AG04449 (cell line): ENCODE measurements at places on chromosomes 3 and 15.

GRCh38 chr15:101025896-101026631 is 106.9 kb downstream of the LRRK1 start:
- DNase-seq = no peak

DNA sequence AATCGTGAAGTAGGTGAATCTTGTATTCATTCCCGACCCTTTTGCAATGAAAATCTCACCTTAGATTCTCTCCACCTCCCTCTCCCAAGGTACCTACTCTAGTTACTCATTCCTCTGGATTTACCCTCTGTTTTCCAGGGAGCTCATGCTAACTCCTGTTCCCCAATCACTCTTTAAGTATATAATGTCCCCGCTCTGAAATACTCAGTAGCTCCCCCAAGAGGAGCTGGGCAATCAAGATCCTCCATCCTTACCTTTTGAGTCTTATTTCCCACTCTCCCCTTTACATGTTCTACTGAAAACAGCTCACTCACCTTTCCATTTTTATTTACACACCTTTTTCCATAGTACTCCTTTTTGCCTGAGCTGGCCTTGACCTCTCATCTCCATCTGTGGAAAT is 599.9 kb downstream of the RBMS3 start:
- no peak for DNase-seq

DNA sequence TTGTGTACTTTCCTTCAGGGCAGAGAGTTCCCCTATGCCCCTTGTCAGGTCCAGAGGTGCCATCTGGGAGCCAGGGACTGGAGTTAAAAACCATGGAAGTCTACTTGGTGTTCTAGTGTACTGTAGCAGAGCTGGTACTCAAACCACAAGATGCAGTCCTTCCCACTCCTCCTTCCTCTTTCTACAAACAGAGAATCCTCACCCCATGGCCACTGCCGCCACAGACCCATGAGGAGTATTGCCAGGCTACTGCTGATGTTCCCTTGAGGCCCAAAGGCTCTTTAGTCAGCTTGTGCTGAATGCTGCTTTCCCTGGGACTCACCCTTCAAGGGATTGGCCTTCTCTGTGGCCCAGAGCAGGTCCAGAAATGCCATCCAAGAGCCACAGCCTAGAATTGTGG is 229.2 kb upstream of the ZPLD1 start:
- DNase-seq = no peak

DNA sequence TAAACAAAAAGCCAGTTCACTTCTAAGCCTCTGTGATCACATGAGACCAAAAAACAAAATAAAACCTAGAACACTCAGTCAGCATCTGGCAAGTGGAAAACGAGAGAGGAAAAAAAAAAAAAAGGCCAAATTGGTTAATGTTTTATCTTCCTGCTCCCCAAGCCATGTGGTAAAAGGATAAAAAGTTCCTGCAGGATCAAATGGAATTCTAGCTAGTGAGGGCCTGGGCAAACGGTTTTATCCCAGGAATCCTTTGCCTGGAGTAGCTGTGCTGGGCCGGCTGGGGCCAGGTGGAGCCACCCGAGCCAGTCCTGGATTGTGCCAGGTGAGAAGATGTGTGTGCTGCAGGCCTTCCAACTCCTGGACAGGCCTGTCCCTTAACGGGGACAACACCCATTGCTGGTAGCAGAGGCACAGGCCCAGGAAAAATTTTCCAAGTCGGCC is 13.2 kb downstream of the SMAD6 start:
- no peak for DNase-seq

- DNase-seq = no peak
These were observed 95.6 kb downstream of the ULK4 start for GRCh38 chr3:41866298-41866697.

- DNase-seq = no peak
These were observed 1002.0 kb downstream of the CADM2 start for GRCh38 chr3:85960793-85961192.

DNA sequence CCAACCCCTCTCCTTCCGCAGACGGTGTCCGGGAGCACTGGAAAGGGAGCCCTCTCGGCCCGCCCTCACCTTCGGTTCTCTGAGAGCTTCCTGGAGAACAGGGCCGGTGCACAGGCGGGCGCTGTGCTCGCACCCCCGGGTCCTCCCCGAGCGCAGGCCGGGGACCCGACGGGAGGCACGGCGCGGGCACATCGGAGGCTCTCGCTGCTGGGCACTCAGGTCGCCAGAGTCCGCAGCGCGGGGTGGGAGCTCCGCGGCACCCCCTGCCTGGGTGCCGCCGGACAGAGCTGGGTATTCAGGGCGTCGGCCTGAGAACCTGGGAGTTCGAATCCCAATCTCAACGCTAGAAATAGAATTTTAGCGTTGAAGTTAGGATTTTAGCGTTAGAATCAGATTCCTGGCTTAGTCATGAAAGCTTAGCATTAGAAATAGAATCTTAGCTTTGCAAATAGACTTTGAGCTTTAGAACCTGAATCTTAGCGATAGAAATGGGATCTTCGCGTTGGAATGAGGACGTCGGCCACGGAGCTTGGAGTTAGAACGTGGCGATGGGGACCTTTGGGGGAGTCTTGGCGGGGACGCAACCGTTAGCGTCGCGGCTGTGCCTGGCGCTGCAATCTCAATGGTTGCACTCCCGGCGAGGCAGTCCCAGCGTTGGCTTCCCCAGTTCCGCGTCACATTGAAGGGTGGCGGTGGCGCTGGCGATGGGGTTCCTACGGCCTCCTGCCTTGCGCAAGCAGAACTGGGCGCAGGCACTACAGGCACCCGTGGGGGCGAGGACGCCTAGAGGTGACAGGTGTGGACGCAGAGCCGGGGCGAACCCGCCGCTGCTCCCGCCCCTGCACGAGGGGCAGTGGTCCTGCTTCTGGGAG is 549 bp downstream of the TRH start:
- DNase-seq = no peak

DNA sequence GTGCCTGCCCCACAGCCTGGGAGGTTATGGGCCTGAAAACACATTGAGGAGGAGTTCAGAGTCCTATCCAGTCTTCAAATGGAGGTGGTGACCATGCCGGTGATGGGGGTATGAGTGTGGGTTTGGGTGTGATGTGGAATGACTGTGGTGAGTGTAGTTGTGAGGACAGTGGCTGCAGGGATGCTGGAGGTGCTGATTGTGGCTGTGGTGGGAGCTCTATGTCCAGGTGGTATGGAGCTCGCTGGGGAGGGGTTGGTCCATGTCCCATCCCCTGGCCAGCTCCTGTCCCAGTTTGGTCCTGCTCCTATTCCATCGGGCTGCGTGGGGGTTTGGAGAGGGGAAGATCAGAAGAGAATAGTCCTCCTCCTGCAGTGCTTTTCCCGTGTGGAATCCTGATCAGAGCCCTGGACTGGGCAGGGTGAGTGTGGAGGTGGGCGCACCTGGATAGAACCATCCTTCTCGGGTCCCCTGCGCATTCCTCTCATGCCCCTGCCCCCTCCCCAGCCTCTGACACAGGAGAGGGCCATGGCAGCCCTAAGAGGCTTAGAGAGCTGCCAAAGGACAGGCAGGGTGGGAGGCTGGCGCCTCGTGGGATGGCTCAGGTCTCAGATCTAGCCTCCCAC is 23.0 kb upstream of the GOLGA6C start:
- DNase-seq = no peak

- DNase-seq = no peak
These were observed 21.9 kb upstream of the P2RY13 start for GRCh38 chr3:151351219-151351618.

DNA sequence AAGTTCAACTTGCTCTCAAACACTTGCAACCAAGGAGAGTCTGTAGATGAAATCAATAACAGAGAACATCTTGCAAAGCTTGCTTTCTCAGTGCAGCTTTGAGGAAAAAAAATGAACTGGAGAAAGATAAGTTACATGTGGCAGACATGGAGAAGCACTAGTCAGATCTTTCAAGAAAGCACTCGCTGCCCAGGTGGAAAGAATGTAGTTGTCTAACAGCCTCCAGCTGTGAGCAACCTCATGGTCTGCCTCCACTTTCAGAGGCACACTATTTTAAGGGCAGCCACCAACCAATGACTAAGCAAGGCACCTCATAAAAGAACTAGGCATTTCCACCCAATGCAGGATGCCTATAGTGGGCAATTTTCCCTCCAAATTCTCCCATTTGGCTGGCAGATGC is 125.4 kb upstream of the CPNE4 start:
- DNase-seq = no peak
